ENCODE measurements at places on chromosomes 4 and X. TPM values are rescaled to one million over a fixed set of nuclear protein-coding genes. Genes with fewer than 3 reads are reported as not detected.

GRCh38 chr4:72390409-72390808 is 178.6 kb downstream of the ADAMTS3 start:
- no peak overlapping the region for H3K4me3 ChIP-seq
- DNase-seq, result peak; percentile 43
- H3K36me3 ChIP-seq, result no peaks in the 10 kb centered on the region
- H3K27me3 ChIP-seq, result no peaks in the 10 kb centered on the region
- H3K4me1 ChIP-seq, result peaks cover 6% of the 10 kb centered on the region

Gene POU4F2
- total RNA-seq, result not detected

- H3K4me3 ChIP-seq, result no peak overlapping the region
- no peak for DNase-seq
- no peaks in the 10 kb centered on the region for H3K36me3 ChIP-seq
- no peak overlapping the region for H3K27ac ChIP-seq
- H3K27me3 ChIP-seq, result no peaks in the 10 kb centered on the region
Measured at GRCh38 chr4:37054531-37055077, 189.9 kb upstream of the NWD2 start.

GRCh38 chr4:106149026-106149425 is 167.0 kb downstream of the TBCK start:
- no peaks in the 10 kb centered on the region for H3K27me3 ChIP-seq
- H3K27ac ChIP-seq, result no peak overlapping the region
- no peaks in the 10 kb centered on the region for H3K4me1 ChIP-seq

GRCh38 chr4:24104158-24104565 is 214.3 kb upstream of the PPARGC1A start:
- no peak for DNase-seq
- peak overlapping the region; percentile 45 for H3K27ac ChIP-seq
- H3K4me1 ChIP-seq, result peaks cover 14% of the 10 kb centered on the region
- H3K4me3 ChIP-seq, result no peak overlapping the region
- no peaks in the 10 kb centered on the region for H3K36me3 ChIP-seq

DNA sequence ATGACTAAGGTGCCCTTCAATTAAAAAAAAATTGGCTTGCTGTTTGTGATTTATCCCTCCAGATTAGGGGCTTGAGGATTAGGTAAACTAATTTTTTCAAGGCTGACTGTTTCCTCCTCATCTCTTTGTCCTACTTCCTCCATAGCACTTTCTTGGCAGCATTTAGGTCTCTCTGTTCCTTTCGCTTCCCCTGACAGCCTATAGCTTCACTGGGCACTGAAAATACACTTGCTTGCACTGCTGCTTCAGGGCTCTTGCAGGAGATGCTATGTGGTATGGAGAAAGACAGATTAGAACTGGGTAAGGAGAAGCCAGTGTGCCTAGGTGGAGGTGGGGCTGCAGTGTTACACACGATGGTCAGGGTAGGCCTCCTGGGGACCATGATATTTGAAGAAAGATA is 112.3 kb upstream of the SFRP2 start:
- no peaks in the 10 kb centered on the region for H3K4me1 ChIP-seq
- no peak overlapping the region for H3K4me3 ChIP-seq
- no peak overlapping the region for H3K27ac ChIP-seq
- H3K36me3 ChIP-seq, result no peaks in the 10 kb centered on the region

- no peak overlapping the region for H3K27ac ChIP-seq
- no peak overlapping the region for H3K4me3 ChIP-seq
- no peaks in the 10 kb centered on the region for H3K36me3 ChIP-seq
- DNase-seq, result no peak
- H3K4me1 ChIP-seq, result no peaks in the 10 kb centered on the region
Measured at GRCh38 chr4:1271686-1272085, 18.0 kb upstream of the MAEA start.

DNA sequence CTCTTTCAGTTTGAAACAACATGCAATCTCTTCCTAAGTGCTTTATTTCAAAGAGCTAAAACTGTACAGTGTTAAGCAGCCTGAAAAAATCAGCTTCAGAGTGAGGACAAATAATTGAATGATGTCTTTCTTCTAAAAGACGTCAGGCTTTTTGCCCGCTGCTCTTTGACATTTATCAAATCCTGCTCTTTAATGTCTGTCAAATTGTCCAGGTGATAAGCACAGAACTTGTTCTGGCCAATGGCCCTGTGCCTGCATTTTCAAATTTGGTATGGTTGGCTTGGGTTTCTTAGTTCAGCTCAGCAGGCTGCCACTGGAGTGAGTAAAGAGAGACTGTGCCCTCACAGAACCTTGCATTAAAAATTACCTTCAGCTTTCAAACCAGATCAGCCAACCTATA is 712.9 kb upstream of the LCORL start:
- no peaks in the 10 kb centered on the region for H3K36me3 ChIP-seq
- no peak for DNase-seq
- peak overlapping the region; percentile 69 for H3K27ac ChIP-seq
- no peaks in the 10 kb centered on the region for H3K27me3 ChIP-seq
- no peak overlapping the region for H3K4me3 ChIP-seq

DNA sequence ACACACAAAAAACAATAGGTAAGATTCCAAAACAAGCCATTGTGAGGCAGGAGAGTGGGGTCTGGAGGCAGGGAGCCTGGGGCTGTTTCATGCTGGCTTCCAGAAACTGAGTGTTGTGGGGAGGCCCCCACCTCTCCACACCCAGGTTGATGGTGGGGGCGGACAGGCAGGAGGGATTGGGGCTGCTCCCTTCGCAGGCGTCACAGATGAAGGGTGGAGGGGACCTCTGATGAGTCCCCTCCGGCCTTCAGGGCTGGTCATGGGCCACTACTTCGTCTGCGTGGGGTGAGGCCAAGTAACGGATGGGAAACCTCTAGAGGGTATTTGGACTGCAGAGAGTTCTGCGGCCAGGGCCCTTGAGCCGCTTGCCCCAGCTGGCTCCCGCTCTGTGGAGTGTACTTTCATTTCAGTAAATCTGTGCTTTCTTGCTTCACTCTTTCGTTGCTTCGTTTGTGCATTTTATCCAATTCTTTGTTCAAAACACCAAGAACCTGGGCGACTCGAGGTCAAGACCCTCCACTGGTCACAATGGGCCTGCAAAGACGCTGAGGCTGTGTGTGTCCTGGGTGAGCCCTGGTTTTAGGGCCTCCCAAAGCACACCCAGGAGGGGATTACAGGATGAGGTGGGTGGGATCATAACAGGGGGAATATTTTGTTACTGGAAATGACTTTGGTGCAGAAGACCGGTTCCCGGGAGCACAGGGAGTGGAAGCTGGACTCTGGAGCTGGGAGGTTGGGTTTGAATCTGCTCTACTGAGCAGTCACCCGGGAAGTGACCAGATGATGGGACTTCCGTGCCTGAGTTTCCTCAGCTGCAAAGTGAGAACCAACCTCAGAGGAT is 83.7 kb upstream of the ADRA2C start:
- H3K27ac ChIP-seq, result no peak overlapping the region
- no peaks in the 10 kb centered on the region for H3K4me1 ChIP-seq
- no peaks in the 10 kb centered on the region for H3K27me3 ChIP-seq
- H3K4me3 ChIP-seq, result no peak overlapping the region
- no peaks in the 10 kb centered on the region for H3K36me3 ChIP-seq

- H3K27me3 ChIP-seq, result no peaks in the 10 kb centered on the region
- no peak overlapping the region for H3K27ac ChIP-seq
- no peaks in the 10 kb centered on the region for H3K4me1 ChIP-seq
- no peak overlapping the region for H3K4me3 ChIP-seq
Measured at GRCh38 chr4:172740434-172740833, 428.2 kb upstream of the GALNT7 start.
